Cerebellar cortex (tissue), 1 donor: ENCODE measurements at places on chromosomes 4 and X.

GRCh38 chrX:72005046-72005445 is 94.4 kb downstream of the NHSL2 start:
- DNase-seq: no peak

GRCh38 chrX:25721564-25721963 is 416.6 kb upstream of the MAGEB18 start:
- peak; percentile 1 for DNase-seq

GRCh38 chrX:120769576-120770341 is 105.9 kb downstream of the CT47B1 start:
- peak; percentile 8 for DNase-seq

DNA sequence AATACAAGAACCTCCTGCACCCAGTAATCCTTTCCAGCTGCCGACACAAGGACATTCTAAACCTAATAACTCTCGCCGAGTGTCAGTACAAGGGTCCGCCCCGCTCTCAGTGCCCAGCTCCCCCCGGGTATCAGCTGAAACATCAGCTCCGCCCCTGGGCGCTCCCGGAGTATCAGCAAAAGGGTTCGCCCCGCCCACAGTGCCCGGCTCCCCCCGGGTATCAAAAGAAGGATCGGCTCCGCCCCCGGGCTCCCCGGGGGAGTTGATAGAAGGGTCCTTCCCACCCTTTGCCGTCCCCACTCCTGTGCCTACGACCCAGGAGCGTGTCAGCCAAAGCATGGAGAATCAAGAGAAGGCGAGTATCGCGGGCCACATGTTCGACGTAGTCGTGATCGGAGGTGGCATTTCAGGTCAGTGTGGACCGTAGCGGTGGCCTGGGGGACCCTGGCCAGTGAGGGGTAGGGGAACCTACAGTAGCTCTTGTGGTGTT is at the start of gene MAOA:
Gene MAOA, plus strand, starts transcription at position 295 of the 490 bp plus-strand sequence. Its CDS starts 43 bp downstream, at position 338.
- no peak for DNase-seq

GRCh38 chr4:165972747-165973146 is 99.7 kb downstream of the TLL1 start:
- DNase-seq: no peak

DNA sequence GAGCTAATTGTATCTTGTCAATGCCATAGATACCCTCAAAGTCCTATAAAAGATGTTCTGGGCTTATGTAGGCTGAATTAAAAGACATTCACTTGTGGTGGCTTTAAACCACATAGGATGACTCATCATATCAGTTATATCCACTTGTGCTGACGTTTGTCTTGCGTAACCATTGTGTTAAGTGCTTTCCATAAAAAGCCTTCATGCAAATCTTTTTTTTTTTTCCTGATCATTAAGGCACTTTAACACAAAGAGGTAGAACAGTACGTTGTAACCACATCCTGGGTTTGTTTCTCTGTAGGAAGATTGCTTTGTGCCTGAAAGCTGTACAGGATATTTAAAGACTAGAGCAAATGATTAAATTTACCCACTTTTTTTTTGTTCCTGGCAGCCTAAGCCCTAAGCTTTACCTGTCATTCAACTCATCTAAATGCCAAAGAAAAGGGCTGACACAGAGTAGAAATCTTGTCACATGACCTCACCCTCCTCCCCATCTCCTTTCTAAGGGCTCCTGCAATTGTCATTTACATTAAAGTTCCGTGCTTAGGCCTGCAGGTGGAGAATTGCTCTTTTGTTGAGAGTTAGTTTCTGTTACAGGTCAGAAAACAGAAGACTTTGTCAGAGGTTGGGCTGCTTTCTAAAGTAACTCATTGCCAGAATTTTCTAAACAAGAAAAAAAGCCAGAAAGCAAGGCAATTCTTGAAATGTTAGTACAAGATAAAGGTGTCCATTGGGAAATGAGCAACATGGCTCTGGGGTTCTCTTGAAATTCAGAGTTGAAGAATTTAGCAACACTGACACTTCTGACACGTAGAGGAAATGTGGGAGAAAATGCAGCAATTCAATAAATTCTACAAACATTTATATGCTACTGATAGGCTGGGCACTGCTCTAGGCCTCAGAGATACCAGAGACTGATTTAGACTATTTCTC is 555.6 kb downstream of the PPARGC1A start:
- no peak for DNase-seq

- DNase-seq: no peak
Observed at GRCh38 chr4:141352909-141353525, 132.3 kb downstream of the ZNF330 start.

DNA sequence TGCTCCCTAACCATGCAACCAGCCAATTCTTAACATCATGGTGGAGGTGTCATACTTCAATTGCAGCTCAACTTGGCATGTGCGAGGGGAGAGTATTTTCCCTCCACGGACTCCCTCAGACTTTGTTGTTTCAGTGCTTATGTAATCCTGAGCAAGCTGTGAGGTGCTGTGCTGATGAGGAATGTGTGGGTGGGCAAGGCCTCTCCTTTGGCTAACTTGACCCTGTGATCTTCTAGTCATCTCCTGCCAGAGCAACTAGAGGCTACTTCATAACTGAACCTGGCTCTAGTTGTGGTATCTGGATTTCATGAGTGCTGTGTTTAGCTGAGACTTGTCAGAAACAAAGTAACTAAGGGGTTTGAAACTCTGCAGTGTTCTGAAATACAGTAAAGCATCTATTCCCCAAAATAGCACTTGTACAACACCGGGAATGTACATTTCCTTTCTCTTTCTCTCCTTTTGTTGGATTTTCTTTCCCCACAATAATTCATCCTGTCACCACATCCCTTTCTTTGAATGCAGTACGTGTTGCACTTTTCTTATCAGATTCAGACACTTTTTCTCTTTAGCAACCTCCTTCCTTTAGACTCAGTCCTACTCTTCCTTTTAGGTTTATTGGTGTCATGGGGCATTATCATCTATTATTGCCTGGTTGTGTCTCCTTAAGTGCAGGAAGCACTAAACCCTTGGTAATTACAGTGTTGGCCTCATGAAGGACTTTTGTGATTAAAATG is 415.2 kb upstream of the NR3C2 start:
- DNase-seq: no peak

- DNase-seq: no peak
Observed at GRCh38 chr4:142585411-142585810, 260.7 kb downstream of the INPP4B start.

DNA sequence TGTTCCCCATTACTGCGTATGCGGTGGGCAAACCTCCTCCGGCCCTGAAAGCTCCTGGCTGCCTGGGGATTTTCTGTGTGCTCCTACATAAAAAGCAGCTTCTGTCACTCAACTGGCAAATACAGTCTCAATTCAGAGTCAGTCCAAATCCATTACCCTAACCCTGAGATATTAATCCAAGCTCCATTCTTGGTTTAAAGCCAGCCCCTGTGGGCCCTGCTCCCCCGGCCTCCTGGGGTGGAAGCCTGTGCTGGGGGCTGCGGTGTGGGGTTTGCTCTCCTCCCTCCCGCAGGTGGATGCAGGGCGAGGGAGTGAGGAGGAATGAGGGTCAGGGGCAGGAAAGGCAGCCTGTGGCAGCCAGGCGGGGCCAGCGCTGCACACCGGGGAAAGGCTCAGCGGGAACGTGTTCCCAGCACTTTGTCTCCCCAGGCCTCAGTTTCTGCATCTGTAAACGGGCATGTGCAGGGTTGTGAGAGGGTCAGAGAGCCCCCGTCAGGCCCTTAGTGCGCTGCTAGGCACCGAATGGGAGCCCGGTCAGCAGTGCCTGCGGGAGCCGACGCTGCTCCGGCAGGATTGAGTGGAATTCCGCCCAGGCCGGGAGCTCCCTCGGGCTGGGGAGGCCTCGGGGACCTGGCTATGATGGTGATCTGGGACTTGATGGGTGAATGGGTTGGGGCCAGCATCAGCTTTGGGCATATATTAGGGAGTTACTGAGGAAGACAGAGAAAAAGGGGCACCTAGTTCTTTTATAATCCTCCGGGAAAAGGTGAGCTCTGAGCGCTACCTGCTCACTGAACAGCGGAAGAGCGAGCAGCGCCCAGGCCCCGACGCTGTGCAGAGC is 6.3 kb upstream of the RGS12 start:
- peak; percentile 29 for DNase-seq

DNA sequence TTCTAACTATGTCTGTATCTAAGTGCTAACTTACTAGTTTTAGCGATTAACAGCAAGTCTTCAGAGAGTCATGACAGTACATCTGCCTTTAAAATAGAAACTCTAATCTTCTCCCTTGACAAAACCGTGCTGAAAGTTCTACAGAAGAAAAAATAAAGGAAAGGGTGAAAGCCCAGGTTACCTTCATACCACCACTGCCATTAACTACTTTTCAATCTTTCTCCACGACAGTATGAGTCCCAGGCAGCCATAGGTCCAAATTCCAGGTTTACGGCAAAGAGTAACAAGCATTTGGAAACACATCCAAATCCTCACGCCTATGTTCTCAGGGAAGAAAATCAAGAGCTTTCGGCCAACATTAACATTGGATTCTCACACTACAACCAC is 12.4 kb upstream of the ZCCHC13 start:
- no peak for DNase-seq

DNA sequence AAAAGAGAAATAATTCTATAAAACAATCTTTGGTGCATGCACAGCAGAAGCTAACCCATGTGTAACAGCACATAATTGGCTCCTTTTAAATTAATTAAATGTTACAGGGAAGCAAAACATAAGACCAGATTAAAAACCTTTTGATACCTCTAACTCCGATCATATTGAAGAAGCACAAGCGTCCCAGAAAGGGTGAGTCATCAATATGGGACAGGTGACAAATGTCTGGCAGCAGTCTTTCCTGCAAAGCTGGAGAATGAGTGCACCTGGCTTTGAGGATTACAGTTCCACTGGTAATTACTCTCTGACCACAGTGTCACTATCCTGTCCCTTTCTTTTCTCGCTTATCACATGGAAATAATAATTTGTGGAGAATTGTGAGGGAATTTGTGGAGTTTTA is 94.6 kb downstream of the FAM9B start:
- DNase-seq: peak; percentile 12

- DNase-seq: no peak
Observed at GRCh38 chr4:174553828-174554227, 31.5 kb upstream of the HPGD start.

GRCh38 chrX:39850630-39851152 is 247.1 kb downstream of the BCOR start:
- DNase-seq: no peak

GRCh38 chrX:31302573-31303075 is 230.8 kb upstream of the FTHL17 start:
- DNase-seq: no peak
